ENCODE measurements at places on chromosomes 13 and 19.

- DNase-seq, result no peak
Measured at GRCh38 chr19:10870501-10870954, 825 bp upstream of the CARM1 start.

DNA sequence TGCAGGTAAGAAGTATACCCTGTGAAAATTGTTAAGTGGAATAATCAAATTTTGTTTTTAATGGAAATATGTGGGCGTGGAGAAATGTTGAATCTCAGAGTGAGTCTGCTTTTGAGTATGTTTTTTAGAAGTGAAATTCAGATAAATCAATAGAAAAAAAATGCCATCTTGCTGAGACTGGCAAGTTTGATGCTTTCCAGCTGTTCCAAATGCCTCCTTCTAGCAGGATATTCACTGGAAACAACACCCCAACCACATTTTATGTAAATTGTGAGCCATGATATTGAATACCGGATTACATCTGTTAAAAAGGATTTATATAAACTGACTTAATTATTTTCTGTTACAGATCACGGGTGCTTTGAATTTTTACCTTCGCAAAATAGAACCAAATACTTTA is 115.4 kb downstream of the ITGBL1 start:
- DNase-seq, result no peak

DNA sequence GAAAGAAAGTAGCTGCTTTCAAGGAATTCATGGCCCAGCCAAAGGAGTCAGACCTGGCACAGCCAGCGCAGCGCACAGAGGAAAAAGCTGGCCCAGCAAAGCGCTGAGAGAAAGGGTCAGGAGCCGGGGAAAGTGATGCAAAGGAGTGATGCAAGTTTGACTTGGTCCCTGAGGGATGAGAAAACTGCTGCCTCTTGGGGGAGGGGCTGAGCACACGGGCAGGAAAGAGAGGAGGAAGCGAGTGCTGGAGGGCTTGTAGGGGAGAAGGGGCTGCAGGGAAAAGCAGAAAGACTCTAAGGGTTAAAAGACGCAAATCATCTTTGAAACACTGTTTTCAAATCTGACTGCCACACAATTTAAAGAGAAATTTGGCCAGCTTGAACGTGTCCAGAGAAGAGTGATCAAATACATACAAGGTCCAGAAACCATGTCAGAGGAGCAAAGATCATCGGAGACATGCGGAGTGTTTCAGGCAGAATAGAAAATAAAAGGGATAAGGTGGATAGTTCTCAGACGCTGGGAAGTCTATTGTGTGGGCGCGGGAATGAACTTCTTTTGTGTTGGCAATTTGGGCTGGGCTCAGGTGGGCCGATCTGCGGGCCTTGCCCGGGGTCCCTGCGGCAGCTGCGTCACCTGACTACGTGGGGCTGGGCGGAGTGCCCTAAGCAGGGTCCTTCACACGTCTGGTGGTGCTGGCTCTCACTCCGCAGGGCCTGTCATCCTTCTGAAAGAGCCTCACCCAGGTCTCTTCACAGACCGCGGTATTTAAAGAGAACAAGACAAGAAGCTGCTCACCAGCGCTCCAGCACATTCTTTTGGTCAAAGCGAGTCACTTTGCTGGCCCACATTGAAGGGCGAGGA is 18.1 kb downstream of the N4BP2L1 start:
- DNase-seq, result no peak

DNA sequence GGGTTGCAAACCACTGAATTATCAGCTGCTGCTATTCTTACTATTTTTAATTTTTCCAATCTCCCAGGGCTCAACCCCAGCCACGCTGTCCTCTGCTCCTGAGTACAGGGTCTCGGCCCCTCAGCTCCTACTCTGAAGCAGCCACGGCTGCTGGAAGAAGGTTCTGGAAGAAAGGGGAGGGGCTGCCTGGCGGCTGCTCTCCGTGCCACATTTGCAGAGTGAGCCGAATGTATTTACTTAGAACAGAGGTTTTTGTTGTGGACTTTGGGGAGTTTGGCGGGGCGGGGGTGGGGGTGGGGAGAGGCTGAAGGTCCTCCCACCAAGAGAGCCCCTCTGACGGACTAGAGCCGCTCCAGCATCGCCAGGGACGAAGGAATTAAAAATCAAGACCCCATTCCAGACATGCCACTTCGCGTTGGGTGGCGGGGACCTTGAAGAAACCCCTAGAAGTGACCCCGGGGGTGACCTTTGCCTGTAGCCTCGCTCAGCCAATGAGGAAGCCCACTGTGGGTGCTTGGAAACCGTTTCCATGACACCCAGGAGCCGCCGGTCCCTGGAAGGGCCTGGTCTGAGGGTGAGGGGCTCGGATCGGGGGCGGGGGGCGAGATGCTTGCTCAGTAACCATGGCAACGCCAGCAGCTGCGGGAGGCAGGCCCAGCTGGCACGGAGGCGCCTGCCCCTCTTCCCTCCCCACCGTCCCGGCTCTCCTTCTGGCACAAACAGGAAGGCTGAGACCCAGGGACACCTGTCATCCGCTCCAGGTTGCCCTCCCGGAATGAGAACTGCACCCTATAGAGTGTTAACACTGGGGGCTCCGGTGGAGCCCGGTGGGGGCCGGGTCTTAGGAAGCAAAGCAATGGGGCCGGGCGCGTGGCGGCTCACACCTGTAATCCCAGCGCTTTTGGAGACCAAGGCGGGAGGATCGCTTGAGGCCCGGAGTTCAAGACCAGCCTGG is 54.2 kb upstream of the PTPRS start:
- no peak for DNase-seq

- DNase-seq, result no peak
Measured at GRCh38 chr13:24905242-24905641, 141.3 kb downstream of the RNF17 start.

All from stimulated activated CD4-positive, alpha-beta T cell treated with anti-CD3 and anti-CD28 coated beads, TNF-alpha, amount 100 ng/mL, for 24 hours (primary cell).